ENCODE measurements at places on chromosomes 12 and 14.
A peak's percentile ranks its signal among the peaks of the same experiment; 100 is the strongest.

- DNase-seq: no peak
Measured at GRCh38 chr12:113933201-113933786, 32.8 kb downstream of the RBM19 start.

GRCh38 chr12:52539083-52539820, 13.7 kb downstream of the KRT71 start:
- no peak for DNase-seq

DNA sequence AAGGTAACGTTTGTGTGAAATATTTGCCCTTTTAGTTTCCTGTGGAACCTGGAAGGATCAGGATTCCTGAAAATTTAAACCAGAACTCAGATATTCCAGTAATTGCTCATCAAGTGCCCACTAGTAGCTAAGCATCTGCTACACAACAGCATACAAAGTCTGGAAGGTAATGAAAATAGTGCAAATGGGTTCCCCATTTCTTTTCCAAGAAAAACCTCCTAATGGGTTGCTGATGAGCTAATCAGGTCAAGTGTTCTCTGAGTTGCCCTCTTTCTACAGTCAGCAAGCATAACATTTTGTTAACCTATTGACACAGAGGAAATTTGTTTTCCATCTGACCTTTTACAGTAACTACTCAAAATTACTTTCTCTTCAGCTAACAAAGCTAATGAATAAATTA, 83.6 kb upstream of the PMCH start:
- DNase-seq: no peak

- DNase-seq: no peak
Measured at GRCh38 chr14:56149995-56150394, 31.8 kb downstream of the PELI2 start.

GRCh38 chr12:98818239-98818638, 173.1 kb downstream of the APAF1 start:
- no peak for DNase-seq

DNA sequence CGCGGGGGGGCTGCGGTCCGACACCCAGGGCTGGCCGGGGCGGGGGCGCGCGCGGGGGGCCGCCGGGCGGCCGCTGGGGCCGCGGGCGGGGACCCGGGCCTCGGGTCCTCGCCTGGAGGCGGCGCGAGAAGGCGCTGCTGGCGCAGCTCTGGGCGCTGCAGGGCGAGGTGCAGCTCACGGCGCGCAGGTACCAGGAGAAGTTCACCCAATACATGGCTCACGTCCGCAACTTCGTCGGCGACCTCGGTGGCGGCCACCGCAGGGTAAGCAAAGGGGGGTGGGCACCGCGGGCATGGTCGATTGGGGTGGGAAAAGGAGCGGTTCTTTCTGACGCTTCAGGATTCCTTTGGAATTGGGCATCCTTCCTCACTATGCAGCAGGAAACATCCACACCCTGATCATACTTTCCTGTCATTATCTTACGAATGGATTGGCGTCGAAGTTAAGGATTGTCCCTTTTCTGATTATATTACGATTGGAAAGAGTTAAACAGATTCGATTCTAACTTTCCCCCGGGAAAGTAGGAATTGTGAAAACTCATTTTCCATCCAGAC, 798 bp downstream of the PDZRN4 start:
- DNase-seq: no peak

GRCh38 chr12:40921563-40922163, 229.4 kb downstream of the CNTN1 start:
- DNase-seq: no peak

DNA sequence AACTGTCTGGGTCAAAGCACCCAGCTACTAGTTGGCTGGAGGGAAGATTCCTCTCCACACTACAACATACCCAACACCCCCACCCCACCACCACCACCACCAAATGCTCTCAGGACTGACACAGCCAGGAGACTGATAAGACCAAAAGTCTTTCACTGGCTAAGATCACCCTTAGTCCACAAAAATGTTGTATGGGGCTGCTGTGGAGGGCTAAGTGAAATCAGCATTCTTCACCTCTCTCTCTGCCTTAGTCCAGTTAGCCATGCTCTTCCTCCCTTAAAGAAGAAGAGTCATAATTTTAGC, 106.2 kb downstream of the NUAK1 start:
- DNase-seq: no peak

DNA sequence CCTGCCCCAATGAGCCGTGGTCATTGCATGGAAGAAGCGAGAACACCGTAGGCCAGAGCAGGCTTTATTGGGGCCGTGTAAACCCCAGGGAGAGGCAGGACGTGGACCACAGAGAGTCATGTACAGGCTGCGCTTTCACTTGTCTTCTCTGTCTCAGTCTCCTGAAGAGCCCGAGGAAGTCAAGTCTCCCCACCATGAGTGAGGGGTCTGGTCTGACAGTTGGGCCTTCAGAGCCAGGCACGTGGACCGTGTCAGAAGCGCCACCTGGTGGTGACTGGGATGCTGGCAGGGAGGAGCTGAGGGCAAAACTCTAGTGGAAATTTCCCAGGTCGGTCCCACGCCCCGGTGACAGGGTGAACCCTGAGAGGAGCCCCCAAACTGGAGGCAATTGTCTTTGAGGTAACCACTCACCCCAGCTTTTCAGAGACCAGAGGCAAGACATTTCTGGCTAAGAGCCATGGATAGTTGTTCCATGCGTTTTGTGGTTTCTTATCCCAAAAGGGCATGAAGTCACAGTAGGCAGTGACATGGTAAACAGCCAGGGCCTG, 17.4 kb downstream of the RPS6KL1 start:
- DNase-seq: peak; percentile 52

DNA sequence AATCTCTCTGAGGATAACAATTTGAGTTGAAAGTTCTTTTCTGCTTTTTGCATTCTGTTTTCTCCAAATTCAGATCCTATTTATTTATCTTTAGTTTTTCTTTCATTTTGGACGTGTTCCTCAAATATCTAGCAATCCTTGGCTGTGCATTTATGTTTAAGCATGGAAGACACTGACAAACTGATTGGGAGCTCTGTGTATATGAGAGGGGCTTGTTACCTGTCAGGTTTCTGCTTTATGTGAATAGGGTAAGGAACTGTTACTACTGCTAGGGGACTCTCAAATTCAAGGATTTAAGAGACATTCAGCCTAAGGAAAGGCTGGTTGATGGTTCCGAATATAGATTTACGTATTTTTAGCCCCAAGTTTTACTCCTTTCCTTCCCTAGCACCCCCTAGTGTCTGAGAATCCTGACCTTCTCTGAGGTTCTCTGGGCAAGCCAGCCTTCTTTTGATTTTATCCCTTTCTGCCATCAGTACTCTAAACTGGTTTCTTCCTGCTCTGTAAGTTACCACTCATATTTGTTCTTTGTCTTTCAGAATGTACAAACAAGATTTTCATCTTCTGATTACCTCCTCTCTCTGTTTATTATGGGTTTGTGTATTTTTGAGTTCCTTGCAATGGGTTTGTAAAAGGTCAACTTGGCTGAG, 30.5 kb downstream of the YLPM1 start:
- no peak for DNase-seq

- no peak for DNase-seq
Measured at GRCh38 chr12:88604646-88605045, 24.4 kb upstream of the KITLG start.

GRCh38 chr12:31752450-31752849, 23.6 kb upstream of the AMN1 start:
- DNase-seq: no peak

- no peak for DNase-seq
Measured at GRCh38 chr14:71060274-71060673, 153.0 kb downstream of the PCNX1 start.

DNA sequence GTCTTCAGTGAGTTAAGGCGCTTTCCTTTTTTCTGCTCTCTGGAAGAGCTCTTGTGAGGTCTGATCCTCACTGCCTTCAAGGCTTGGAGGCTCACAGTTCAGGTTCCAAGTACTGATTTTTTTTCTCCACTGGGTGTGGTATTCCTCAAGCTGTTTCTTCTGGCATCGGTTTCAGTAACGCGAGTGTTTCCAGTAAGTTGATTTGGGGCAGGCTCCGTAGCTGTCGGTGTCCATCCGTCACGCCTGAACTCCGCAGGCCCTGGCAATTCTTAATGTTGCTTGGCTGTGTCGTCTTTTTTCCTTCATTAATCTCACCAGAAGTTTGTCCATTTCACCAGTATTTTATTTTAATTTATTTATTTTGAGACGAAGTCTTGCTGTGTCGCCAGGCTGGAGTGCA, 30.6 kb downstream of the LRCOL1 start:
- DNase-seq: no peak

GRCh38 chr12:3958534-3958933, 85.3 kb upstream of the PARP11 start:
- DNase-seq: no peak

DNA sequence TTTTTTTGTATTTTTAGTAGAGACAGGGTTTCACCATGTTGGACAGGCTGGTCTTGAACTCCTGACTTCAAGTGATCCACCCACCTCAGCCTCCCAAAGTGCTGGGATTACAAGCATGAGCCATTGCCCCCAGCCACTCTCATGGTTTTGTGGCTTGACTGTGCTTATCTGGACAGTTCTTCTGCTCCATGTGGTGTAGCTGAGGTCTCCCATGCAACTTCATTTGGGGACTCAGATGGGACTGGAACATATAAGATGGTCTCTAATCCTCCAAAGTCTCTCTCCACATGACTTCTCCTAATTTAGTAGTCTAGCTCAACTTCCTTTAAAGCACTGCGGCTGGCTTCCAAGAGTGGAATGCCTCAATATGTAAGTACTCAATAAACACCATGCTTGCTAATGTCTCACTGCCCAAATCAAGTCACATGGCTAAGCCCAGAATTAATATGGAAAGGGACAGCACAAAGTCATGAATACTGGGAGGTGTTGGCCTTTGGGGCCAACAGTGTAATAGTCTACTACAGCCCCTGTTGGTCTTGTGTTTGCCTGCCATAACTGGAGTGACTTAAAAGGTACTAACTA, 7.4 kb downstream of the INHBC start:
- no peak for DNase-seq

DNA sequence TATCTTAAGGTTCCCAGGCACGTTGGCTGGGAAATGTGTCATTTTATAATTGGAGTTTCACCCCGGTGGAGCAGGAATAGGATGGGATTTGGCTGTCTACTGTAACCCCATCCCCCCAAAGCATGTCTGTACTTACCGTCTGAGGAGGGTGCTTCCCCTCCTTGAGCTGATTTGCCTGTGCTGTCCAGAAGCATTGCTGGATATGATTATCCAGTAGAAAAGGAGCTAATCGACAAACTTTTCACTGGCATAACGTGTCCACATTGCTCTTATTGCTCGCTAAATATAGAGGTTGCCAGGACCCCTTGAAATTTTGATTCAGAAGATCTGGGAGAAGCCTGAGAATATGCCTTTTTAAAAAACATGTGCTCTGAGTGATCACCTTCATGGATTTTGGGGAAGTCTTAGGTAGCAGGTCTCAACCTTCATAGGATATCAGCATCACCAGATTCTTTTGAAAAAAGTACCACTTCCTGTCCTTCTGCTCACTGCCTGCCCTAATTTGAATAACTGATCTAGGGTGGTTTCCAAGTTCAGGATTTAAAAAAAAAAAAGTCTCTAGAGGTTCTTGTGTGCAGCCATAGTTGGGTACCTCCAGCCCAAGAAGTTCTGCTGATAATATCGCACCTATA, 80.4 kb upstream of the KCNA1 start:
- DNase-seq: peak; percentile 61

- no peak for DNase-seq
Measured at GRCh38 chr12:105064564-105065178, 19.6 kb downstream of the ALDH1L2 start.

DNA sequence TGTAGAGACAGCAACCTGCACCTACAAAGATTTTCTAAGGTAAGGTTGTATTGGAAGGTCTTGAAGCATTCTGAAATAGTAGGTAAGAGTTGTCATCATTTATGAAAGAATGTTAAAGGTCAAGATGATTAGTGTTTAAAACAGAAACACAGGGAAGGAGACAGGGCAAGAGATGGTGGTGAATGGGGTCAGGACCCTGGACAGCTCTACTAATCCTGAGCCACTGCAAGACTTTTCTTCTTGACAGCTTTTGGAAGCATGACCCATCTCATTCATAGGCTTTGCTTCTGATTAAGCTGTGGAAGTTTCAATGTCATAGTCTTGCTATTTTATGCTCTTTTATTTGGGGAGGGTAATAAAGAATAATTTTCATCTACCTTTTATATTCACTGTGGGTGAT, 75.5 kb upstream of the CAND1 start:
- no peak for DNase-seq

- no peak for DNase-seq
Measured at GRCh38 chr14:55427439-55427838, 13.0 kb downstream of the TBPL2 start.

GRCh38 chr12:81461163-81461562, 298.0 kb downstream of the PPFIA2 start:
- DNase-seq: no peak

DNA sequence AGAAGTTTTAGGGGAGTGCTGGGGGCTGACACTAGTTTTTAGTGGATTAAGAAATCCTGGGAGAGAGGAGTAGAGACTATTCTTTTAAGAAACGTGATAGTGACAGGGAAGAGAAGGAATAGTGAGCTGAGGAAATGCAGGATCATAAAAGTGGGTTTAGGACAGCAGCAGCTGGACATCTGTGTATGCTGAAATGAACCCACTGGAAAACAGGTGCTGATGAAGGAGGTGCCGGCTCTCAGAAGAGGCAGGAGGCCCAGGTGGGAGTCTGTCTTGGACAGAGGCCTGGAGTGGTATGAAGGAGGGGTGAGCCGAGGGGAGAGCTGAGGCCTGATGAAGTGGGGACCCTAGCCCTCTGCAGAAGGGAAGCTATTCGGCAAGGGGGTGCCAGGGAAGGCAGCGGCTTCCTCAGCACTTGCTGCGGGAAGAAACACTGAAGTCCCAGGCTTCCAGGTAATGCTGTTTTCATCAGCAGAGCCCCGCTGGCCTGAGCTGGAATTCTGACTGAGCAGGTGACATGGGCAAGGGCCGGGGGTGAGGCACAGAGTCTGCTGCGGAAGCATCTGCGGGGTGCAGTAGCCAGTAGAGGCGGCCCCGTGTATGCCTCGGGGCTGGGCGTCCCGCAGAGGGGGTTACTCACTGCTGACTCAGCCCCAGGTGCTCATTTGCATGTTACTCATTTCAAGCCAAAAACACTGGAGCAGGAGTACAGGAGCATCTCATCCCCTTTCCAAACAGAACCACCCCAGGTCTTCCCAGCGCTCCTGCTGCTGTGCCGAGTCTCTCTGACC, 89.7 kb downstream of the TMCC3 start:
- peak; percentile 83 for DNase-seq

- DNase-seq: no peak
Measured at GRCh38 chr12:131038961-131039950, 85.5 kb downstream of the ADGRD1 start.

DNA sequence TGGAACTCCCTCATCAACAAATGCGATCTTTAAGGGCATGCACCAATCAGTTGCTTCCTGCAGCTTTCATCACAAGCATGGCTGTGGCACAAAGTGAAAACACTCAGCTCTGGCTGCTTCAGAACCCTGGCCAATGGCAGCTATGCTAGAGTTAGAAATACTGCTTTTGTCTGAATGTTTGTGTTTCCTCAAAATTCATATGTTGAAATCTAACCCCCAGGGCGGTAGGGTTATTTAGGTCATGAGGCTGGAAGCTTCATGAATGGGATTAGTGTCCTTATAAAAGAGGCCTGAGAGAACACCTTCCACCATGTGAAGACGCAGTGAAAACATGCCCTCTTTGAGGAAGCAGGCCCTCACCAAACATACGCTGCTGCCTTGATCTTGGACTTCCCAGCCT, 453.9 kb downstream of the SNAPC1 start:
- DNase-seq: no peak

Measured in GM06990 (cell line).